ENCODE measurements at places on chromosomes 16 and 17. TPM values are rescaled to one million over a fixed set of nuclear protein-coding genes. Genes with fewer than 3 reads are reported as not detected.

ZPBP2 gene
- not detected for total RNA-seq

COTL1 gene
- 60.1 TPM for total RNA-seq

OR1A1 gene
- total RNA-seq, result not detected

SLC4A1 gene
- total RNA-seq, result 0.21 TPM

GPR142 gene
- 0.59 TPM for total RNA-seq

TBC1D16 gene
- total RNA-seq, result 68.4 TPM

MPV17L gene
- total RNA-seq, result 18.6 TPM

GP1BA gene
- total RNA-seq, result not detected

NHERF2 gene
- 68.6 TPM for total RNA-seq

IL34 gene
- total RNA-seq, result 89.4 TPM

HBA2 gene
- total RNA-seq, result 171 TPM

MRPL27 gene
- total RNA-seq, result 37.0 TPM

SLC13A2 gene
- not detected for total RNA-seq

PYDC1 gene
- not detected for total RNA-seq

KRTAP4-3 gene
- not detected for total RNA-seq

CDH8 gene
- total RNA-seq, result not detected

KRT33B gene
- total RNA-seq, result not detected

Measured in tibial nerve (tissue), 4 donors.